Hepatocyte (in vitro differentiated cells): ENCODE measurements at places on chromosomes 3 and 15. TPM values are rescaled to one million over a fixed set of nuclear protein-coding genes. Genes with fewer than 3 reads are reported as not detected.
A peak's percentile ranks its signal among the peaks of the same experiment; 100 is the strongest.

DNA sequence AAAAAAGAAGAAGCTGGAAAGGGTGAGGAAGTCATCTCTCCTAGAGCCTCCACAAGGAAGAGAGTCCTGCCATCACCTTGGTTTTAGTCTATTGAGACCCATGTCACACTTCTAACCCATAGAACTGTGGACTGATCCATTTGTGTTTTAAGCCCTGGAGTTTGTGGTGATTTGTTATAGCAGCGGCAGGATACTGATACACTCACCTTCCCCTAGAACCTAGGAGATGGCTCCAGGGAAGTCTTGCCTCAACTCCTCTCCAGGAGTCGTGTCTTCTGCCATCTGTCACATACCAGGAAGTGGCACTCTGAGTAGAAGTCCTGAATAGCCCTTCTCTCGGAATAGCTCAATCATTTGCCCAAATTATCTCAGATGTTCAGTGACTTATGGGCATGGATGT, 14.6 kb upstream of the APBA2 start:
- no peak for DNase-seq

GRCh38 chr3:122825460-122825859, 30.6 kb downstream of the SLC49A4 start:
- no peak for DNase-seq

DNA sequence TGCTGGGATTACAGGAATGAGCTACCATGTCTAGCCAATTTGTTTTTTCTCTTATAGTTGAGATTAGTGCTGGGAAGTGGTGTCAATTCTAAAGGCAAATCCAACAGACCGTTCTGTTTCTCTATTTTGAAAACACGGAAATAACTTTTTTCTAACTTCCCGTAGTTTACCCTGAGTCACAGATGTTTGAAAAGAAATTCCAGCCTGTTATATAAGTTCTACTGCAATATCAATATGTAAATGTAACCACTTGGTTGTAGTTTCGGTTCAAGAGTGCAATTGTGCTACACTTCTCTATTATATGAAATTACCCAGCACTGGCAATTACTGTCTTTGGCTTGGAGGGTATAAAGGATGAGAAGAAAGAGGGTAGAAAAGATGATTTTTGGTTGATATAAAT, 22.3 kb upstream of the GNB4 start:
- DNase-seq, result no peak

DNA sequence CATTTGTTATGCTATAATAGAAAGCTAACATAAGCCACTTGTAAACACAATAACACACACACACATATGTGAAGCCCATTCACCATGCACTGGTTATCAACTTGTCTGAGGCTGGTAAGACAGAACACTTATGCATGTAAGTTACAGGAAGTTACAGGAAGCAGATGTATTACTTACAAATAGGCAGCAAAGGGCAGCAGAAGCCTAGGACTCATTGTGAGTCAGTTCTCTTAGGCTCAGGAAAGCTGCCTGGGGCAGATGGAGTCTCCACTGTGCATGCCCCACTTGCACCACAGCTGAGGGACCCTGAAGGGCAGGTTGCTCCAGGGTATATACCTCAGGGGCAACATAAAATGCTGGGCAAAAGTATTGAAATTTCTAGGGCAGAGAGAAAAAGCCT, 748.8 kb upstream of the CCDC54 start:
- peak; percentile 39 for DNase-seq

DNA sequence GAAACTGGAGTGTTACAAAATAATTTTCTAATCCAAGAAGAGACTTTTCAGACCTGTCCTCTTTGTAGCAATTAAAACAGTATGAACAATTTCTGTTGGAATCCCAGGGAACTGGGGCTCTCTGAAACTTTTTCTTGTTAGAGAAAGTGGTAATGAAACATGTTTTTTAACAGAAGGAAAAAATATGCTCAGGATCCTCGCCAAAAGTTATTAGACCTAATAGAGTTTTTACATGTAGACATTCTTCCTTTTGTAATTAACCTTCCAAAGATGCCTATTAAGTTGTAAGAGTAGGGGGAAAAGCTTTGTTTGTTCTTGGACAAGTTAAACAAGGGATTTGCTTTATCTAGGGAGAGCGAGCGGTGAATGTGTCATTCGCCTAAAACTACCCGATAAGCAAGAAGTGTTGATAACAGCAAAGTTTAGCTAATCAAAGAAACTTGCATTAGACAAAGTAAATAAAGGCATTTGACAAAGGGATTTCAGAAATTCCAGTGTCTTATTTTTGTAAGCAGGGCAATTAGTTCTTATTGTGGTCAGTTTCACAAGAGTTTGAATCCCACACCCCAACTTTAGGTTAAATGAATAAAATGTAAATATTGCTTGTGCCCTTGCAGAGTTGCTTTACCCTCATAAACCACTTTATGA, 2.3 kb downstream of the RARB start:
- DNase-seq, result no peak

DNA sequence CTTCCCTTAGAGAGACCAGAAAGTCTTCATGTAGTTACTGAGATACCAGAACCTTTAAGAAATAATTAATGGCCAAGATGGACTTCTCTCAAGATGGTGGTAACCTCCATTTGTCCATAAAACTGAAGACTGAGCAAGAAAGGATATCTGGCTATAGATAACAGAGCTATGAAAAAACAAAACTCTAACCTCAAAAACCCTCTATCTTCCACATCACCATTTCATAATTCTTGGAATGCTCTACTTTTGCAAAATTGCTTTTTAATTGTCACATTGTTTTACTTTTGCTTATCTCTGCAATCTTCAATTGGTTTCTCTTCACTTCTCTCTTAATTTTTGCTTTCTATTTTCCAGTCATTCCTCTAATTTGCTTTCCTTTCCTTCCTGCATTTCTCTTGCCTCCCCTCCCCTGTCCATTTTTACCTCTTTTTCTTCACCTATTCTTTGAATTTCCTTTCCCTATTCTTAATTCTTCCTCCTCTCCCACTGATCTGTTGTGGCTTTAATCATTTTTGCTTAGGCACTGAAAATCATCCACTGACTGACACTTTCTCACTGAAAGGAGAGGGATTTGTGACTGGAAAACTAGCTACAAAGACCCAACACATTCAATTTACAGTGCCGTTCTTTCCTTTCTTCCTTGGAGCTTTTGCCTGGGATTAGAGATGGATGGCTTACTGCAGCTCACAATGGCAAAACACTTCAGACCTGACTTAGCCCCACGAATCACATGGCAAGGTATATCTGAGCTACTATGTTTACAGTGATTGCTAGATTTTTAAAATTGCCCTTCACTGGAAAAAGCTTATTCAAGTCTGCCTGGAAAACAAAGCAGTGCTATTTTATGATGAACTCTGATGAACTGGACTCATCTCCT, 242.8 kb downstream of the CHST2 start:
- no peak for DNase-seq

GRCh38 chr3:9879830-9880549, at the start of gene CIDEC:
TSS of gene CIDEC (minus strand) at chr3:9880253. CDS start at chr3:9878486, 1,767 bp downstream.
- no peak for DNase-seq

DNA sequence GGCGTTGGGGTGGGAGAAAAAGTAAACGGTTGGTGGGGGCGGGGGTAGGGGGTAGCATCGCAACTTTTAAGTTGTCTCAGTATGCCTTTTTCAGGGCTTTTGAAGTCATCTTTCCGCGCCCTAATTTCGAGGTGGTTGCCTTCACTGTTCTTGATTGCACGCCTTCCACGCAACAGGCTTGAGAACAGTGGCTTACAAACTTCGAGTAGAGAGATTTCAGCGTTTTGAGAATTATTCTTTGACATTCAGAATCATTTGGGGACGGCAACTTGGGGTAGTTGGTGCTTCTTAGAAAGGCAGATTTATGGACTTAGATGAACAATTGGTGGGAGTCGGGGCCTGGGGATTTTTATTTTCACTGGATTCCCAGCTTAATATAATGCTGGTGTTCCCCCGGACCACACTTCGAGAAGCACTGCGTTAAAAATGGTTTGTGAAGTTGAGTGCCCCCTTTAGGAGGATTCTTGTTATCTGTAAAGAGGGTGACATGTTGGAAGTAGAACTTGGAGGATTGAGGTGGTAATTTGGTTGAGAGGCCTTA, 880 bp downstream of the PPP4R2 start:
- peak; percentile 78 for DNase-seq

GRCh38 chr3:155233213-155233612, 60.3 kb downstream of the STRIT1 start:
- DNase-seq, result peak; percentile 45

DNA sequence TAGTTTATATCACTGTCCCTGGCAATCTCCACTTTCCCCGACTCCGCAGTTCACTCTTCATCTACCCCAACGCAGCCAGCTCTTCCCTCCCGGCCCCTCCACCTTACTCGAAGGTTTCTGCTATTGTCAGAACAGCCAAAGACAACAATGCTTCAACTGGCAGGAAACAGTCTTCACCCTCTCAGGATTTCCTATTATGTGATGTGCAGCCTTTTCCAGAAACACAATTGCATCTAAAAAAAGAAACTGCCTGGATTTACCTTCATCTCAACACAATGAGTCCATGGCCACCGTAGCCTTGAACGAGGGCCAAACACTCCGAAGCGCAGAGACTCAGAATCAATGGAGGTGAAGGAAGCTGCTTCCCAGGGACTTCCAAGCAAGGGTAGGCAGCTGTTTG, 182.1 kb upstream of the TSC22D2 start:
- no peak for DNase-seq

The GOLGA6B gene
- not detected in 2 replicates for polyA plus RNA-seq

The CCDC71 gene
- 0.09 and 0.60 TPM in 2 replicates for polyA plus RNA-seq

The AGTR1 gene
- polyA plus RNA-seq, result 6.1 and 10.9 TPM in 2 replicates

The BTLA gene
- not detected in 2 replicates for polyA plus RNA-seq

The COX5A gene
- 404 and 449 TPM in 2 replicates for polyA plus RNA-seq

The C3orf20 gene
- polyA plus RNA-seq, result 0.10 TPM in 1 of 2 replicates, not detected in the other

The TGM5 gene
- polyA plus RNA-seq, result not detected in 2 replicates

The PYGO1 gene
- 2.5 and 3.5 TPM in 2 replicates for polyA plus RNA-seq

The NR2E3 gene
- 0.36 and 0.40 TPM in 2 replicates for polyA plus RNA-seq

The CCR9 gene
- 0.33 TPM in 1 of 2 replicates, not detected in the other for polyA plus RNA-seq

The DLEC1 gene
- polyA plus RNA-seq, result 1.5 and 1.6 TPM in 2 replicates
